ENCODE measurements at places on chromosomes 3 and 15.

DNA sequence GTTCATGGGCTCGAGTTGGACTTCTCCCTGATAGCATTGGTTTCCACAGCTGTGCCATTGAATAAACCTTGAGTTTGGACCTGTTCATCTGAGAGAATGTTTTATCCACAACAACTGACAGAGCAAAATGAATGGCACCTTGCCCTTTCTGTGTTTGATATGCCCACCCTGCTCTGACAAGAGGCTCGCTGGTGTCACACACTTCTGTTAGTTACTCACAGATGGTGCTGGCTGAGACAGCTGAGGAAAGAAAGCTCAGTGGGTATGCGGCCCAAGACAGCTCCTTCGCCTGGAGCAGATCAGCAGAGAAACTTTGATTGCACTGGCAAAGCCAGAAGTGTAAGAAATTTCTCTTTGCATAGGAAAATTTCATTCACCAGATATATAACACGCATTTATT, 2.5 kb upstream of the CAPN3 start:
- no peak for DNase-seq

GRCh38 chr3:20054549-20054987, 14.3 kb downstream of the KAT2B start:
- DNase-seq, result peak; percentile 37

- no peak for DNase-seq
These were observed 901 bp upstream of the MANF start for GRCh38 chr3:51384055-51384725.

GRCh38 chr3:13532631-13533030, 16.3 kb upstream of the FBLN2 start:
- DNase-seq, result no peak

GRCh38 chr3:113222451-113223086, 11.2 kb downstream of the BOC start:
- DNase-seq, result no peak

GRCh38 chr3:52829906-52830463, 487 bp downstream of the ITIH4 start:
- no peak for DNase-seq

- DNase-seq, result no peak
These were observed 439 bp downstream of the CTXND1 start for GRCh38 chr15:80251428-80252120.

DNA sequence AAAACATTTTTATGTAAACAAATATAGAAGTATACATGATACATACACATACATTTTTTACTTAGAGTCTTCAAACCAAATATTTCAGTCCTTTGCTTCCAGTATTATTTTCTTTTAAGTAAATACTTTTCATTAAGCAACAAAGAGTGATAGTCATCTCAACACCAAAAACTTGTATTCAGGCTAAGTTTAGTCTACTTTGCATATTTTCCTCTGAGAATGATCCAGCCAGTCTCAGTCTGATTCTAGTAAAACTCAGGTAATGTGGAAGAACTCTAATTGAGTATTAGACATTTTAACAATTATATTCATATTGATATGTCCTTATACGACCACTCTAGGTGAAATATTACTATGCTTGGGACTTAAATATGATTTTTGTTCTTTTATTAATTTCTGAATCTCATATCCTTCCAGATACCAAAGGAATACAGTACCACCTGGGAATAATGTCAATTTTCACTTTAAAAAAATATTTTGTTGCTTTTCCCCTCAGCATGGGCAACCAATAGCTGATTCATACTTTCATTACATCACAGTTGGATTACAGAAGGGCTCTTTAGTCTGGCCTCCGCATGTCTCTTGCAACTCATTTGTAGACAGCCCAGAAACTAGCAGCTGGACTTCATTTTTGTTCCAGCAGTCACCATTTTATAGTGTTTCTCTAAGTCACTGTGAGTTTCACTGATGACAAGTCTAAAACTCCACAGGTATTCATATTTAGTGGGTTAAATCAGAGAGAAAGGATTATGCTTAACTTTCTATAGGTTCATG, 390.4 kb downstream of the ZBTB20 start:
- no peak for DNase-seq

DNA sequence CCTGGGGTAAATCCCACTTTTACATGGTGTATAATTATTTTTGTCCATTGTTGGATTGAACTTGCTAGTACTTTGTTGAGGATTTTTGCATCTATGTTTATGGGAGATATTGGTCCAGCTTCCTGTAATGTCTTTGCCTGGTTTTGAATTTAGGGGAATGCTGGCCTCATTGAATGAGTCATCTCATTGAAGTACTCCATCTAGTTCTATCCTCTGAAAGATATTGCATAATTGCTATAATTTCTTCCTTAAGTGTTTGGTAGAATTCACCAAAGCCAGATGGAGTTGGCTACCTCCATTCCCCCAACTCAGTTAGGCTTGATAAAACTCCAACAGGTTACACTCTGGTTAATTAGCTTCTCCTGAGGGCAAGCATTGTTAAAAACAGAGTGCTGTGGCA, 237.4 kb upstream of the TGFBR2 start:
- no peak for DNase-seq

- peak; percentile 85 for DNase-seq
These were observed 68.0 kb downstream of the ATP2B2 start for GRCh38 chr3:10437272-10437994.

DNA sequence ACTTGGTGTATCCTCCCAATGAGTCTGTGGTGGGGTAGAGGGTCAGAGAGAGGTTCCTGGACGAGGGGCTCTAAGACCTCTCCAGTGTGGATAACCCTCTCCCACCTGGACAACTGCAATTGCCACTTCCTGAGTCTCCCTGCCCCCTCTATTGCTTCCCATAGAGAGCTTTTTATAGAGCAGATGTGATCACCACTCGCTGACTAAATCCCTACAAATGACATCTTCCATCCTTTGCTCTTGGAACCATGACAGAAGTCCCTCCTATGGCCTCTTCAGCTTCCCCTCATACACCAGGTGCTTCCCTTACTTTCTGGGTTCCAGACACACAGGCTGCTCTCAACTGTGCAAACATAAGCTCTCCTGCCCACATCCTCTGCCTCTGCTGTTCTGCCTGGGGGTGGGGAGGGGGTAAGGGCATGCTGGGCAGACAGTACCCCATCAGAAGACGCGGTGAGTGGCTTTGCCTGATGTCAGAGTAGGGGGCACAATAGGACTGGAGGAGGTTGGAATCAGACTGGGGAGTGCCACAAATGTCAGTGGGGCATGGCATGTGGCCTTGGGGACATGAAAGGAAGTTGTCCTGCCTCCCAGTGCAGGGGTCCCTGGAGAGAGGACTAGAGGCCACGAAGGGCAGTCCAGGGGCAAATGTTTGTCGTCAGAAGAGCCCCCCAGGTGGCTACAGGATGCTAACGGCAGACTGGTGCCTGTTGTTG, 15.2 kb downstream of the ITIH3 start:
- DNase-seq, result no peak

- DNase-seq, result no peak
These were observed 51.5 kb downstream of the PGPEP1L start for GRCh38 chr15:98955961-98956723.

DNA sequence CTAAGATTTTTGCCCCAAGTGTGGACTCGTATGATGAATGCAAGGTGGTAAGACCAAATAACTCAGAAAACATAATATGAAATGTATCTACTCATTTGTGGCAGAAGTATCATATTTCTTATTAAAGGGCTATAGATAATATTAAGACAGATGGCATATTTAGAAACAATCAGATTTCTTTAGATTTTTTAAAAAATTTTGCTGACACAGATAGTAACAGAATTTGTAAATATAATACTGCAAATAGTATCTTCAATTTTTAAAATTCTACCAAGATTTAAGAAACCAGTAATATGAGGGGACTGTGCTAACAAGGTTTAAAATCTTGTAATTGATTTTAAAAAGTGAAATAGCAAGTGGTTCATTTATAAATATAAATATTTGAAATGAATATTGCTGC, 1064.1 kb downstream of the DIPK2A start:
- no peak for DNase-seq

DNA sequence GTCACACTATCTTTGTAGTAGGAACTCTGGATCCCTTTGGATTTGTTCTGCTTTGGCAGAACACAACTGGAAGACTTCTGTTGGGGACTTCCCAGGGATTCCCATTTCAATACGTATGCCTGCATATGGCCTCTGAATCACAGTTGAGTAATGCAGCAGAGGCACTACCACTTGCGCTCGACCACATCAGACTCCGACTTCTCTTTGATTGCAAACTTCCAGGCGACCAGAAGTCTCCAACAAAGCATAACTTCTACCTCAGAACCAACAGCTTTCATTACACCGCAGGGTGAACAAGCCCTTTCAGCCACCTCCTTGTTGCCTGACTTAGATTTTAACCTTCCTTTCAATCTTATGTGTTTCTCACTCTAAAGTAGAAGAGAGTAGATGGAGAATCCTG, 924.4 kb downstream of the IGSF11 start:
- DNase-seq, result no peak

GRCh38 chr3:62370858-62371719, 2.3 kb downstream of the FEZF2 start:
- no peak for DNase-seq

GRCh38 chr15:86834115-86834863, 754.6 kb downstream of the AGBL1 start:
- no peak for DNase-seq

DNA sequence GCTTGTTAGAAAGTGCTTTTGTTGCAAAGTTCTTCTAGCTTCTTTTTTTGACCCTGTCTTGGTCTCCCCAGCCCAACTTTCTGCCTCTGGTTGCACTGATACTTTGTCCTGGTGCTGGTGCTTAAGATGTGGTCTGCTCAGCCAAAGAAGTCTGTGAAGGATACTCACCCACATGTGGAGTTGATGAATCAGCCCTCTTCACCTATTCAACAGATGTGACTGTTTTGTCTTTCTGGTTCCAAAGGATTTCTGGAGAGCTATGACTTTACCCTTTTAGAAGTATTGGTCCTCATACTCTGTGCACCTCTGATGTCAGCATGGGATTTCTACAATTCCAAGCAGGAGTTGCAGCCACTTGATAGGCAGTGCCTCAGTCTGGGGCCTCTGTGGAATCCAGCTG, 84.1 kb downstream of the PCCB start:
- no peak for DNase-seq

GRCh38 chr3:177725165-177725564, 527.9 kb upstream of the TBL1XR1 start:
- no peak for DNase-seq

DNA sequence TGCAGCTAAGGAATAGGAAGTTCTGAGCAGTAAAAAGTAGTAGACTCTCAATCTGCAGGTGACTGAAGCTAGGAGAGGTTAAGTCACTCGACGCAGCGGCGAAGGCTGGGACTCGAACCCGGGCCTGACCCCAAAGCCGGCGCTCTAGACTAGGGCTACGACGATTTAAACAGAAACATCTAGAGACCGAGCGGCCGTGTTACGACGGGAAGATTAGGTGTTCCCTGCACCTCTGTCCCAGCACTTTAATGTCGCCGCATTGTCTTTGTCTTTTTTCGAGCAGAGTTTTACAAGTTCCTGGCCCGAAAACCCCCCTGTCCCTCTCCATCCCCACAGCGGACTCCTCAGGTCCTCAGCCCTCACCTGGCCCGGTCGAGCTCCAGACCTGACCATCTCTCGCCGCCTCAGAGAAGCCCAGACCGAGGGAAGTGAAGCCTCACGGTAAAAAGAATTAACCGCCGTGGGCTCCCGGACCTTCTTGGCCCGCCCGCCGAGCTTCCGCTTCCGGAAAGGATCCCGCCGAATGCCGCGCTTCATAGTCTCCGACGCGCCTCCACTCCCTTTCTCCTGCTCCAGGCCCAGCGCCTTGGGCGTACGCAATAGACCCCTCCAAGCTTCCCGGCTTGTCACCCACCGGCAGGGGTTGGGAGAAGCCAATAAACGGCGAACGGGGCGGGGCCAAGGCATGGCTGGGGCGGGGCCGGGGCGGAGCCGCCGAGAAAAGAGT, at the start of gene CCDC14:
TSS of gene CCDC14 (minus strand) at position 449 of the 727 bp plus-strand sequence. CDS start at position 393, 56 bp downstream.
- peak; percentile 64 for DNase-seq

DNA sequence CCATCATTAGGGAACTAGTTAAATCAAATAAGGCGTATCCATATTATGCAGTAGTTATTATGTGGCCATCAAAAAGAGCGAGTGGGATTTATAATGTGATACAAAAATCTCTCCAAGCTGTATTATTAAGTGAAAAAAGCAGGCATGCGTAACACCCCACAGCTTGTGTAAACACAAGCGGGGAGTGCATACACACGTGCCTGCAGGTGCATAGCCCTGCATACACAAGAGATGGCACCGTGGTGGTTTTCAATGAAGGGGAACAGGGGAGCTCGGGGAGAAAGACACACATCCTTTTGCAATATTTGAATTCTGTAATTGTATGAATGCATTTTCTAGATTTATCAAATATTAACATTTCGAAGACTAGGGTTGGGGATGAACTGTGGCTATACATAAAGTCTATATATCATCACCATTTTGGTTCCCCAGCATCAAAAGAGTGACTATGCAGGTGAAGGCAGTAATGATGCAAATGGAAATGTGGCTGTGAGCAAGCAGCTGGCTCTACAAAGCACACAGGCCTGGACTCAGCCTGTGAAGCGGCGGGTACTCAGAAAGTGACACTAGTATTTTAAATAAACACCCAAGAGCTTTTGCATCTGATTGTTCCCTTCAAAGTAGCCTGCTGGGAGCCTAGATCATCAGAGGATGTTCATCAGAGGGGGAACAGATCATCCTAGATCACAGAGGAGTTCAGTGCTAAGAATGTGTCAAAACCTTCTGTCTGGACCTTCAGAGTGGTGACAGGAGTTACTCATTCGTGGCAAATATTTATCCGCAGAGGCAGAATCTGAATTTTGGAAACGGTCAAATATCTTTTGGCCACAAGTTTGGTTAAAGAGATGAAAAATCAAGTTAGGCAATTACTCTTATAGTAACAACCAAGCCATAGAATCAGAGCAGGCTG, 9.4 kb upstream of the KIF7 start:
- no peak for DNase-seq

DNA sequence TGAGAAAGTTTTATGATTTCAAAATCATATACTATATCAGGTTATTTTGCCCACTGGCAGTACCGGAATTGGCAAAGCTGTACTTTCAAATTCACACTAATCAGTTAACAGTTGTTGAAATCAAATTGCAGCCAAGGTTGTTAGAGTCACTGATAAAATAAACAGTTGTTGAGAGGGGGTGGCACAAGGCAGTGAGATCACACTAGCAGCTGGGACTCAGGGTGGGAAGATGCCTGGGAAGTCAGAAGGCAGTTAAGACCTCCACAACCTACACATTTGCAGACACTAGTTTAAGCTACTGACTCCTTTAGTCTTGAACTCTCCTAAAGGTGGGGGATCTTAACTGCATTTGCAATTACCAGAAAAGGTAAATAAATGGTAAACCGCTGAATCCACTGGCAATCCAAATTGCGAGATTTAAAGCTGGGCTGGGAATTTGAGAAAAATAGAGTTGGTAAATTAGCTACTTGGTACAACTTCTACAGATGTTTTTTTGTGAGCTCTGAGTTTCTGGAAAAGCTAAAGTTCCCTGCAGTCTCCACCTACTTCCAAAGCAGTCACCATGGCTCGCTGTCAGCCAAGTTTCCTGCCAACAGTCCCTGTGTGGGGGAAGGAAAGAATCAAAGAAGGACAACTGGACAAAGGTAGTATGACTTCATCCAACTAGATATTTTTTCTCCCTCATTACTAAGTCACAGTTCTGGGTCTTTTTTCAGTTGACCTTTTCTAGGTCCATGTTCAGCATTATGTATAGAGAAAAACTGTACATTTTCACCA, 105.7 kb downstream of the ZNF385D start:
- no peak for DNase-seq

GRCh38 chr3:185351396-185351795, 11.5 kb upstream of the MAP3K13 start:
- DNase-seq, result no peak

Data from stimulated activated CD4-positive, alpha-beta T cell treated with anti-CD3 and anti-CD28 coated beads, Interleukin-4, amount 100 ng/mL, for 4 hours (primary cell).